ENCODE measurements at places on chromosomes 2 and 18.

DNA sequence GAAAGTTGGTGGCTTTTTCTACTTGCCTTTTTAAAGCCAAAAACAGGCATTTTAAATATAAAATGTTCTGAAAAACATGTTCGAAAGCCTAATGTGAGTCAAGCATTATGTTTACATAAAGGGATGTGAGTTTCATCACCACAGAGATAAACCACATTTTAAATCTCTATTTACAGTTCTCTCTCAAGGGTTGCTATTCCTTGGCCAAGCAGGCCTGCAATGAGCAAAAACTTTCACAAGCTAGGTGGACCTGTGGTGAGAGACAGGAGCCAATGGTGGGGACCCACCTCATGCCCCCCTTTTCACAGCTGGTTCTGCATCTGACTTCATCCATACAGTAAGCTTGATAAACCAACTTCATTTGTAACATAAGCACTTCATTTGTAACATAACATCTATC lies 65.1 kb downstream of the CUL3 start:
- DNase-seq: peak; percentile 45

GRCh38 chr2:726169-726568 lies 49.0 kb upstream of the TMEM18 start:
- DNase-seq: no peak

DNA sequence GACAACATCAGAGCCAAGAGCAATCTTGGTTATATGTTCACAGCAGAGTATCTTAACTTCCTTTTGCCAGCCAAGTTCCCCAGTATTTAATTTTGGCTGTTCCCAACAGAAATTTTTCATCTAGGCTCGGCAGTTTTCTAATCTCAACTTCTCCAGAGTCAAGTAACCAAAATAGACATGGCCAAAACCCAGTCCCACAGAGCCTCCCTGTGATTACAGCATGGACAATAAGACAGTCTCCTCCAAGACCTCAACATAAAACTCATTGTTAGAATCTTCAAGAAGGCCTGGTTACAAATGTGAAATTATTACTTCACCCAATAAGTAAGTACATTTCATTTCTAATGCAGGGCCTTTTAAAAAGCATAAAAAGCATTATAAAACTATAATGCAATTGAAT lies 445.7 kb downstream of the NCKAP5 start:
- DNase-seq: no peak

DNA sequence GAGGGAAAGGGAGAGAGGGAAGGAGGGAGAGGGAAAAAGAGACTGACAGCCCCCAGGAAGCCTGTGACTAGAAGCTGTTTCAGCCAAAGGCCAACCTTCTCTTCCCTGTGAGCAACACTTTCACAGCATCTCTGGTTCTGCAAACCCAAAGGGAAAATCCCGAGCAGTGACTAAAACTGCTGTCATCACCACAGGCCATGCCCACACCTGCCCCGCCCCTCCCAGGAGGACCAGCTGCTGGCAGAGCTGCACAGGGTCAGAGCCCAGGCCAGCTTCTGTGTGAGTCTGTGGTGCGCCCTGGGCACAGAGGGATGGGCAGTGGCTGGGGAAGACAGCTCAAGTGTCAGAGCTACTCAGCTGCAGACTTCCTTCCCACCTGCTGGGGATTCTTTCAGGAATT lies 64.9 kb upstream of the OTOS start:
- DNase-seq: peak; percentile 12

DNA sequence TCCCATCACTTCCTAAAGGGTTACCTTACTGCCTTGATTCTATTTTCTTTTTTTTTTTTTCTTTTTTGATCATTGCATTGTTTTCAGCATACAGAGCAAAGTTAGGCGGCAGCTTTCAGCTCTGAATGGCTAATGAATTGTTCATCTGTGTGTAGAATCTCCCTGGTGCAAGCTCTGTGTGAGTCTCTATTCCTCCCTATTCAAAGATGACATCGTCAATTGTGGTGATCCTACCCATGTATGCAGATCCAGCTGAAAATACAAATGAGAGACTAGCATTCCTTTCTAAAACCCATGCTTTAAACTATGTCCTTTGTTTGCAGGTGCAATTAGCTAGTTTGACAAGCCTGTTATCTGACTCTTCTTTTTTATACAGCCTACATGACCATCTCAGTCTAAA lies 539.0 kb downstream of the ARHGAP15 start:
- DNase-seq: no peak

DNA sequence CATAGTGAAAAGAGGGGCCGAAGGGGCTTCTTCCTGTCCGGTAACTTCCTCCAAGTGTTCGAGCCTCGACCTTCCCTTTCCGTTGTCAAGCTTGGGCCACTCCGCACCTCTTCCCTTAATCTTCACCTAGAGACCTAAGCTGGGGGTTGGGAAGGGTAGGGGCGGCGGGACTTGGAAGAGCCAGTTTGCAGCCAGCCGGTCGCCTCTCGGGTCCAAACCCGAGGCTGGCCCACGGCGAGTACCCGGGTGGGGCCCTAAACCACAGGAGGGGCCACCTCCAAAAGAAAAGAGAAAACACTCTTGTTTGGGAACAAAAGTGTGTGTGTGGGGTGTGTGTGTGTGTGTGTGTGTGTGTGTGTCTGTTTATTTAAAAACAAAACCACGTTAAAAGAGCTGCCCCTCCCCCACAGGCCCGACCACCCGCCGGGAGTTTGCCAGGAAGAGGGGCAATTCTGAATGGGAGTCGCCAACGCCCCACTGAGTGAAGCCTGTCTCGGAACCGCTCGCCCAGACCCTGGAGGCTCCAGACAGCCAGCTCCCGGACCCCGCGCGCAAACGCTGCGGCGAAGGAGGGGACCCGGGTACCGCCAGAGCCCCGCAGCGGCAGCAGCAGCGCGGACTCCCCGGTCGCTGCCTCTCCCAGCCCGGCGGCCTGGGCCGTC lies 488 bp upstream of the RHOB start:
- no peak for DNase-seq
